ENCODE measurements at places on chromosomes 2 and 18.
A peak's percentile ranks its signal among the peaks of the same experiment; 100 is the strongest.

GRCh38 chr18:30280861-30281470, 761.6 kb downstream of the DSC3 start:
- peak; percentile 59 for DNase-seq

GRCh38 chr2:13050764-13051163, 334.0 kb downstream of the TRIB2 start:
- no peak for DNase-seq

- DNase-seq: peak; percentile 49
Observed at GRCh38 chr2:3302751-3303582, 74.7 kb downstream of the EIPR1 start.

GRCh38 chr2:233013027-233013461, at the start of gene NGEF:
Gene NGEF (minus strand): TSS chr2:233013256. CDS start chr2:232974890, 38,366 bp downstream.
- DNase-seq: no peak

- no peak for DNase-seq
Observed at GRCh38 chr2:177501186-177501585, 108.6 kb downstream of the AGPS start.

DNA sequence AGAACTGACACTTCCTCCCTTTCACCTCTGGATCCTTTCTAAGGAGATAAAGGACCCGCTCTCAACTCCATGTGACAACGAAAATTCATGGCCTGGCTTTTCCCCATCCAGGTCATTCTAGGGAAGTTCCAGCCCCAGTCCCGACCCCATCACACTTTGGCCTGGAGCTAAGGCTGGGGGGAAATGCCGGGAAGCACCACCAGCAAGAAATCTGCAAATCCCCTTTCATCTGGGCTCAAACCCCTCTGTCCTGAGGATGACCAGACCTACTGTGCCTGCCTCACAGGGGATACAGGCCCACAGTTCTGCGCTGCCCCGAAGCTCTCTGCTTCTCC, 1.3 kb downstream of the SIX2 start:
- no peak for DNase-seq

- no peak for DNase-seq
Observed at GRCh38 chr2:70546376-70546775, 7.2 kb downstream of the TGFA start.

DNA sequence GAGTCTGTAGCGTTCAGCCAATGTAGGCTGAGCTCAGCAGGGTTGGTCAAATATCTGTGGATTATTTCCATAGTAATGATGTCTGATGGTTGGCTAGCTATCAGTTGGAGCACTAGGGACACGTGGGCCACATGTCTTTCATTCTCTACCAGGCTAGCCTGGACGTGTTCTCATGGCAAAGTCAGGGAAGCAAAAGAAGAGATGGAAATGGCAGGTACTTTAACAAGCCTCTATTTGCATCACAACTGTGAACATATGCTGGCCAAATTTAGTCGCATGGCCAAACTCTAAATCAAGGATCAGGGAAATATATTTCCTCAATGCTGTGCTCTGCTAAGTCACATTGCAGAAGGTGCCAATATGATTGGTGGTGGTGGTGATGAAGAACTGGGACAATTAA, 371.6 kb upstream of the CHST9 start:
- no peak for DNase-seq

DNA sequence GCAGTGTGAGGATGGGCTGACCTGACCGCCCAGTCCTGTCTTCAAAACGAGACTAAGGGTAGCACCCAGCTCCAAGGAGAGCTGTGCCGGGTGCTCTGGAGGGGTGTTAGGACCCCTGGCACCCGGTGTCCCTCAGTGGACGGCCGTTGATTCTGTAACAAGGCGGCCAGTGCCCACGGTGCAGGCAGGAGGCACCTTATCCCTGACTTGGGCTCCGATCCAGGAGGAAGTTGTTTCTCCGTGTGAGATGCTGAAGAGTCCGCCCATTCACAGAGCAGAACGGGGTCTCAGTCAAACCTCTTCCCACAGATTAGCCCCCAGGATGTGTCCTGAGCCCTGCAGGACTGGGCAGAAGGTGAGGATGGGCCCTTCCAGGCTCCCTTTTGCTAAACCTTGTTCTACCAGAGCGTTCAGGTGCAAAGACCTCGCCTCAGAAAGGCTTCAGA, 123.0 kb downstream of the NFATC1 start:
- no peak for DNase-seq

GRCh38 chr2:216142540-216142939, 33.4 kb downstream of the XRCC5 start:
- no peak for DNase-seq

- DNase-seq: no peak
Observed at GRCh38 chr2:60586081-60586480, 32.6 kb upstream of the BCL11A start.

DNA sequence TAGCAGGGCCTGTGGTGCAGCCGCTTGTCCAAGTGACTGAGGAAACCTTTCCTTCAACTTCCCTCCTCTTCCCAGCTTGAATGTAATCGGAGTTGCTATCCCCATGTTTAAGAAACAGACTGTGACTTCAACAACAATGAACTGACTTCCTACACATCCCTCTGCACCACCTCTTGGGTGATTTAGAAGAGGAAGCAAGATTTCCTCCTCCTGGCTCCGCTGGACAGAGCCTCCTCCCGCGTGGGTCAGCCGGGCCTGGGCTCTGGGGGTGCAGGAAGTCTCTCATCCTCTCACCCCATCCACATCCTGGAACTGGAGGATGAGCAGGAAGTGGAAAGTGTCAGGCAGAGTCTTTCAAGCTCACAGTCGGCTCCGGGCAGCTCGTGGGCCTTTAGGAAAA, 84.3 kb downstream of the GATA6 start:
- no peak for DNase-seq

- no peak for DNase-seq
Observed at GRCh38 chr2:215664847-215665525, 229.1 kb upstream of the FN1 start.

DNA sequence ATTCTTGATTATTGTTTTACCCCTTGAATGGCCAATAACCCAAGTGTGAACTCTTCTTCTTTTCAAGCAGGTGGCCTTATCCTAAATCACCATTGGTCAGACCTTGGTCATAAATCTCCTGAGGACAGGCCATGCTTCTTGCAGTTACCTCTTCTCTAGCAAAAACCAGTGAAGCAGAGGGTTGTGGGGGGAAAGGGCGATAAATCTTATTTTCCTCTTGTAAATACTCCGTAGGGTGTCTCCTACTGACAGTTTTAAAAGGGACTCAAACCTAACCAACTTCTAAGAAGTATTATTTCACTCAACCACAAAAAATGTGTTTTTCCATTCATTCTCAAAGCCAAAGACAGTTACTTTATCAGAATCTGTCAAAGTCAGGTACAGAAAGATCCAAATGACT, 168.1 kb upstream of the RMP24 start:
- no peak for DNase-seq

DNA sequence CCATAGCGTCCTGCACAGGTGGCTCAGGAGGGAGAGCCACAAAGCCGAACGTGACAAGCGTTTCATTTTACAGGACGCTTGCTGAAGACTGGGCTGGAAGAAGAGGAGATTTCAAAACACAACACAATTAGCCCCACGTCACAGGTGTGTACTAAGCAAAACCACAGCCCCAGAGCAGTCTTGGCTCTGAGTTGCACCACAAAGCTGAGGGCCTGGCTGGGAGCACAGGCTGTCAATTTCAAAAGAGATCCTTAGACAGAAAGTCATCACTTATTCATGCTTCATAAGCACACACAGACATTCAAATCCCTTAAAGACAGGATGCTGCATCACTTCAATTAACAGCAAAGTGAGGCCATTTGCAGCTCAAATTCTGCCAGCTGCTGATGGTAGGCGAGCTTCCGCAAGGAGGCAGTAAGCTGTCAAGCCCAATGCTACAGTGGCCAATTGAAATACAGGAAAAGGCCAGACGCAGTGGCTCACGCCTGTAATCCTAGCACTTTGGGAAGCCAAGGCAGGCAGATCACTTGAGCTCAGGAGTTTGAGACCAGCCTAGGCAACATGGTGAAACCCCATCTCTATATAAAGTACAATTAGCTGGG, 79.6 kb downstream of the SKA1 start:
- DNase-seq: no peak

- DNase-seq: no peak
Observed at GRCh38 chr2:212328136-212328535, 210.5 kb downstream of the ERBB4 start.

- DNase-seq: no peak
Observed at GRCh38 chr18:39840406-39840805, 2114.6 kb upstream of the PIK3C3 start.

- DNase-seq: no peak
Observed at GRCh38 chr2:121483846-121484245, 46.8 kb upstream of the RNU4ATAC start.

- no peak for DNase-seq
Observed at GRCh38 chr2:167057446-167057845, 169.2 kb downstream of the XIRP2 start.

GRCh38 chr18:48208432-48209140, 200.6 kb downstream of the ZBTB7C start:
- no peak for DNase-seq

DNA sequence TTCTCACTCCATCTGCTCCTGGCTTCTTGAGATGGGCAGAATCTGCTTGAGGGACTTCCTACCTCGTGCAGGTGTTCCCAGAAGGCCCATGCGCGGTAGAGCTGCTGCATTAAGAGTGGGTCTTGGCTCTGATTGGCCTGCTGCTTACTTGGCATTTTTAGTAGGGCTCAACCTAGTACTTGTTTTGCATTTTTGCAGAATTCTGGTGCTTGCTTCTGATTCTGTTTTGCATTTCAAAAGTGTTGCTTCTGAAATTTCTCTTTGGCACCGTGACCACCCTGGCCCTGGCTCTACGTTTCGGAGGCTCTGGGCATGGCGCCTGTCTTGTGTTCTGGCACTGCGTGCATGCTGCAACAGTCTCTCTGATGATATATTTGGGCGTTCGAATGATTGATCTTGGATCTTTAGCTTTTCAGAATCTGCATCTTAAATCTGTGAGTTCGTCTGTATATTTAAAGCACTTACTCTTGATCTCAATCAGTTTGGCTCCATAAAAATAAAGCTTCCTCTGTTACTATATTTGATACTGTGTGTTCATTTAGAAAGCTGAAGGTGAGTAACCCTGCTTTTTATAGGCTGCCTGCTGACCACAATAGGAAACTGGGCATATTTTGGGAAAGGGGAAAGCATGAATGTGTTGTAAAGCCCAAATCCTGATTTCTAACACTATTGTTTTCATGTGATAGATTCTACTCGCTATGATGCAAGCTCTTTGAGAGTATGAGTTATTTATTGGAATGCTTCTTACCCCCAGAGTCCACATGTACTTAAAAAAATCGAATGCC, 22.2 kb downstream of the EFR3B start:
- DNase-seq: no peak

- DNase-seq: no peak
Observed at GRCh38 chr18:42959528-42959927, 156.0 kb downstream of the RIT2 start.

DNA sequence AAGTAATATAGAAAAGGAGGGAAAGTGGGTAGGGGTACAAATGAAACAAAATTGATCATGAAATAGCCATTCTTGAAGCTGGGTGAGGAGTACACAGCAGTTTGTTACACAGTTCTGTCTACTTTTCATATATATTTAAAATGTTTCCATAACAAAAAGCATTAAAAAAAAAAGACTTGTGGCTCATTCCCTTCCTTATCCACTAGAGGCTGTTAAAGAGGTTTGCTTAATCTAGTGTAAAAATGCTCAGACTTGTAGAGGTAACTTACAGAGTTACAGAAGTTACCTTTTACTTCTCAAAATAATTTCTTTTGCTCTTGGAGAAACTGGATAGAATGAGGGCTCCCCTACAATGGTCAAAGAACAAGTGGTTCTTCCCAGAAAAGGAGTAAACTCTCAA, 8.1 kb upstream of the WIPF1 start:
- no peak for DNase-seq

DNA sequence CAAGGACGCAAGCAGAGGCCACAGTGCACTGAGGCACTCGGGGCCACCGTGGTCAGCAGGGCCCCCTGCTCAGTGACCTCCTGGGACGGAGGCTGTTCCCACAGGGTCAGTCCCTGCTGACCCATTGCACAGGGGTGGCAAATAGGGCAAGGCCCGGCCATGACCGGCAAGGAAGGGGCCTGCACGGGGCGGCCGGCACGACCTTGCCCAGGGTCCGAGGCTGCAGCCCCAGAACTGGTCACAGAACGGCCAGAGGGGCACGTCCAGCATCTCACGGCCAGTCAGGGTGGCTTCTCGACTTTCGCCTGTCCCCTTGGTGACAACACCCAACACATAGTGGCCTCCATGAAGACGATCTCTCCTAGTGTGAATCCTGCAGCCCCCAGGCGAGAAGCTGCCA, 27.6 kb upstream of the OTOS start:
- DNase-seq: no peak

GRCh38 chr18:70029163-70029562, 81.5 kb upstream of the CD226 start:
- no peak for DNase-seq

All from NCI-H2081 (cell line).